ENCODE measurements at places on chromosomes 11 and 22.
A peak's percentile ranks its signal among the peaks of the same experiment; 100 is the strongest.

DNA sequence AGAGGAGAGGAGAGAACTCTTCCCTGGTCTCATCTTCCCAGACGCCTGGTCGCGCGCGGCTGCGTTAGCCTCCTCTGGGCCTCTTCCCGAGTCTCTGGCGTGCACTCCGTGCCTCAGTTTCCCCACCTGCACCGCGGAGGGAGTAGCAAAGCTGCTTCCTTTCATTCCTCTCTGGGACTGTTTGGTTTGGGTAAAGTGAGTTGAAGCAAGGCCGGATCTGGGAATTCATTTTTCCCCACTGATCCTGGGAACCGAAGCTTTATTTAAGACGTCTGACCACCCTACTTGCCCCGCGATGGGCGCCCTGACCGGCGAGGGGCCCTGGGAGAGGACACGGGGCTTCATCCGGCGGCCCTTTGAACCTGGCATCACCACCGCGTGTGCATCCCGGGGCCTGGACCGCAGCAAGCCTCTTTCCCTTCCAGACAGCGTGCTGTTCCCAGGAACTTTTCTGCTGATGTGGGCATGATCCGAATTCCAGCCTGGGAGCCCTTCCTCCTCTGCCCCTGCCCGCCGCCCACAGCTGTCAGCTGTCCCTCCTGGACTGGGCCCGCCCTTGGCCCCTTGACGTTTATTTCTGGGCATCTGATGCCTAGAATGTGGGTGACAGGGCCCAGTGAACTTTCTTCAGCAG, 758 bp downstream of the LDLRAD3 start:
- no peak for DNase-seq

DNA sequence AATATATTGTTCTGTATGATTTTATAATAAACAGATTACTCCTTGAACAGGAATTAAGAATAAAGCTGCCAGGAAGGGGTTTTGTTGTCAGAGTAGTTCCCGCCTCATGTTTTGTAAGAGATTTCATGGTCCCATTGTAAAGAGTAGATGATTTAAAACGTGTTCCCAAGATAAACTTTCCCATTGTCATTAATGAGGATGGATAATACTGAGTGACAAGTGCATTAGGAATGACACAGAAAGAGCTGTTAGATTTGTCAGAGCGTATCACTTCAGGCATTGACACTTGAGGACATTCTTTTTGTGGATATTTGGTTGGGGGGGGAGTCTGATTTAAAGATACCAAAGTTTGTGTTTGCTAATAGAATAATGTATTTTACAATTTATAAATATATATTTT, 147.0 kb downstream of the PAX6 start:
- no peak for DNase-seq

- DNase-seq, result peak; percentile 9
These were observed 129.9 kb downstream of the KCNC1 start for GRCh38 chr11:17864478-17864941.

- no peak for DNase-seq
These were observed 1041.3 kb downstream of the OPCML start for GRCh38 chr11:132490978-132491377.

- no peak for DNase-seq
These were observed 127.4 kb downstream of the PHF21B start for GRCh38 chr22:44882226-44882905.

GRCh38 chr11:77806993-77807392, 13.5 kb downstream of the RSF1 start:
- no peak for DNase-seq

DNA sequence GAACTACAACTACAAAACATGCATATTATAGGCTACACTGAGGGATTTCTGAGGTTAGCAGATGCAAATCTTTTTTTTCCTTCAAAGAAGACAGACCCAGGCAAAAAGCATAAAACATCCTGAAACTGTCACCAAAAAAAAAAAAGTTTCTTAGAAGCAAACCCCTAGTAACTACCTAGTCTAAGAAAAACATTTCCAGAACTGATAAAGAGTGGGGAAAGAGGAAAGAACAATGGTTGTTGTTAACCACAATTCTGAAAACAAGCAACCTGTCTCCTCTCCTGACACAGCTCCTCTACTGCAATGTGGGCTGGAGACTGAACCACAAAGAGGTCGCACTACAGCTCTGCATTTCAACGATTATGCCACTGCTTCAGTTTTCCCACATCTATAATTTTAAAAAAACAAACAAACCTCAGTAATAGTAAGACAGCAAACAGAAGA, 15.0 kb downstream of the DENND5A start:
- DNase-seq, result no peak

GRCh38 chr11:133545199-133545803, 13.0 kb upstream of the OPCML start:
- DNase-seq, result no peak

DNA sequence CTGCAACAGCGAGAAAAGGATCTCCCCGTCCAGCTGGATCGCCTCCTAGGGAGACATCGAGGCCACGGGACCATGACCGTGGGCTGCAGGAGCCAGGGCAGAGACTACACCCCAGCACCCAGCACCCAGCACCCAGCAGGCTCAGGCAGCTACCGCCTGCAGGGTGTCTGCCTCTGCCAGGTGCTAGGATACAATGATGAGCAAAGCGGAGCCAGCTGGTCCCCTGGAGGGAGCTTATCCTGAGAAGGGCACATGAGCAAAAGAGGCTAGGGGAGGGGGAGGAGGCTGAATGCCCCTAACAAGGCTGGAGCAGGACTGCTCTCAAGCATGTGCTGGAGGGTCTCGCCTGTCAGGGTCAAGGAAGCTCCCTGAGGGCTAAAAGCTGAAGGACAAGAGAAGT, 4.8 kb upstream of the CASTOR1 start:
- DNase-seq, result no peak

DNA sequence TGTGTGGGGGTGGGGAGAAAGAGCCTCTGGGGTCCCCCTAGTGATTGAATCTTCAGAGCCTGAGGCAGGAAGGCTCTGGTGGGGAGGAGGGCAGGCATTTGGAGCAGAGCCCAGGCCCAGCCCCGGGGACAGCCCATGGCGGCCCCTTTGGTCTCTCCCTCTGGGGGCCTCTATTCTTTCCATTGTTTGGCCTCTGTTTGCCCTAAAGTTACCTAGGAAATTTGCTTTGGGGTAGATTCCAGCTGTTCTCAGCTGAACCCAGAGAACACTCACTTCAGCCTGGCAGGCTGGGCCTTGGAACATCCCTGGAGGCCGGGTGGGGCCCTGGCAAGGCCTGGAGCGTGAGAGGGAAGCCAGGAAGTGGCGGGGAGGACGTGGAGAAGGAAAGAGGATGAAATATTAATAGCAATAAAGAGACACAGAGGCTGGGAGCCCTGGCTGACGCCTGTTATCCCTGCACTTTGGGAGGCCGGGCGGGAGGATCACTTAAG, 22.9 kb upstream of the A4GALT start:
- DNase-seq, result no peak

DNA sequence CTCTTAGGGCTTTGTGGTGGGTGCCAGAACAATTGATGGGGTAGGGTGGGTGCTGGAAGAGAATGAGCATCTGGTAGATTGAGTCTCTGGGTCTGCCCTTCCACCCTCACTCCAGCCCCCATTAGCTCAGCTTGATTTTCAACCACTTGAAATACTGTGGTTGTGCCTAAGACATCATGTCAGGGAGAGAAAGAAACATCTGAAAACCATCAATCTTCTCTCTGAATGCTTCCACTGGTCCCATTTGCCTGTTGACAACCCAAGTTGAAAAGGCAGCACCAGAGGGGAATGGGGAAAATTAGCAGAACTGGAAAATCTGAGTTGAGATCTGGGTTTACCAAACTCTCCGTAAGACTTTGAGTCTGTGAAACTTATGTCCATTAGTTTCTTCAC, 26.1 kb downstream of the CD44 start:
- no peak for DNase-seq

DNA sequence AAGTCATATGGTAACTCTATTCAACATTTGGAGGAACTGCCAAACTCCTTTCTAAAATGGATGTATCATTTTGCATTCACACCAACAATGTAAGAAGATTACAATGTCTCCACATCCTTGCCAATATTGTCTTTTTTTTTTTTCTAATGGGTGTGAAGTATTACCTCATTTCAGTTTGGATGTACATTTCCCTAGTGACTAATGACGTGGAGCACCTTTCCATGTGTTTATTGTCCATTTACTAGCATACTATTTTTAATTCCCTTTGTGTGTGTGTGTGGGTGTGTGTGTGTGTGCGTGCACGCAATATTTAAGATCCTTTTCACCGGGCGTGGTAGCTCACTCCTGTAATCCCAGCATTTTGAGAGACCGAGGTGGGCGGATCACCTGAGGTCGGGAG, 62.7 kb downstream of the APOL3 start:
- no peak for DNase-seq

- no peak for DNase-seq
These were observed 94.3 kb upstream of the BMAL1 start for GRCh38 chr11:13183094-13183825.

GRCh38 chr22:17929909-17930308, 94.5 kb downstream of the MICAL3 start:
- DNase-seq, result no peak

- no peak for DNase-seq
These were observed 32.6 kb upstream of the RCE1 start for GRCh38 chr11:66810576-66811185.

- no peak for DNase-seq
These were observed 37.0 kb downstream of the ETS1 start for GRCh38 chr11:128550261-128550821.

- no peak for DNase-seq
These were observed 2.1 kb downstream of the CCDC73 start for GRCh38 chr11:32792111-32792947.

DNA sequence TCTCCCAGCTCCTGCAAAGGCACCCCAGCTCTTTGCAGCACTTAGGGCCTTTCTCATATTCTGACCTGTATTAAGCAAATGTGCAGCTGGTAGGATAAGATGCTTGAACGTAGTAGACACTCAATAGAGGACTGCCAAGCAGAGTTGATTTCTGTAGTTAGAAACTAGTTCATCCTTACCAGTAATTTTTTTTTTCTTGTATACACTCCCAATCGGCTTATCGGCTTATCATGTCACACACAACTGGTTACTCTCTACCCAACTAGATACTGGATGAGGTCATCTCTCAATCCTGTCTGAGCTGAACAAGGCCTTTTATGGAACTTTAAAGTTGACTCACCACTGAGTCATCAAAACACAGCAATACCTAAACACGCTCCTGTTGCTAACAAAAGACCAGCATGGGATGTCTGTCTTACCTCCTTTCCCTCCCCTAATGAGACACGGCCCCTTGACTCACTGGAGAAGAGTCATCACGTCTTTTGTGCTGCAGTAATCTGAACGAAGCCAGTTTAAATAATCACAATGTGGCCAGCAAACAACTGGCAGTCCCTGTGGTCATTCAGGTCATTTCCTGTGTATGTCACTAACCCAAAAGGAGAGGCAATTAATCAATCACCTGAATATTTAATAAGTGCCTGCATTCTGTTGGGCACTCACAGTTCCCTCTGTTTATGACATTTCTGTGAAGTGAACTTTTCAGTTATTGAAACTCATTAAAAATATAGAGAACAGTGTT, 7.5 kb upstream of the WEE1 start:
- peak; percentile 41 for DNase-seq

- no peak for DNase-seq
These were observed 11.4 kb upstream of the ANKK1 start for GRCh38 chr11:113376156-113376555.

- no peak for DNase-seq
These were observed 19.1 kb downstream of the CD44 start for GRCh38 chr11:35157814-35158700.
